Activated effector memory CD4-positive, alpha-beta T cell treated with anti-CD3 and anti-CD28 coated beads, Interleukin-2, amount 50 U/mL, for 16 hours (primary cell): ENCODE measurements at places on chromosomes 4 and X.

GRCh38 chrX:56498756-56499155, 64.7 kb upstream of the UBQLN2 start:
- DNase-seq = no peak

- no peak for DNase-seq
Measured at GRCh38 chr4:123939621-123940020, 543.0 kb downstream of the SPRY1 start.

GRCh38 chr4:171170671-171171070, 642.5 kb upstream of the GALNTL6 start:
- no peak for DNase-seq

DNA sequence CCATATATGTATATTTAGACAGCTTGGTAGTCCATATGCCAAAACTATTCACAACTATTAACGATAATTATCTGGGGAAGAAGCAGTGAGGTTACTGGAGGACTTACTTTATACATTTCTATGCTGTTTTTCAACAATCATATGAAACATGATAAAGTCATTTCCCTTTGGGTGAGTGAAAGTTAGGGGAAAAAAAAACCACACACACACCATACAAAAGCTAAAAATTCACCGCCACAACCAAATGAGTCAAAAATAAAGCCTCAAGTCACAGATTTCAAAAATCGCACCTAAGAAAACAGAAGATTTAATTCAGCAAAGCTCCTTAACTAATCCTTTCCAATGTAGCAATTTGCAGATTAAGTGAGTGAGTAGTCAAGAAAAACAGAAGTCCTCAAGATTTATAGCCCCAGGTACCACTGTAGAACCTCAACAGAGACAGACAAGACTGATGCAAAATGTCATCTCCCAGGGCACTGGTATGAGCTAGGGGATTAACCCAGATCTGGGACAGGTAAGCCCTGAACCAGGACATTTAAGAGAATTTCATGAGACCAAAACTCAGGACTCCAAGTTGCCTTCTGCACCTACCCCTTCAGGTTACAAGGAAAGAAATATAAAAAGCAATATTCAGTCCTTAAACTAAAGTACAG, 35.1 kb downstream of the SYTL4 start:
- DNase-seq = no peak

- DNase-seq = no peak
Measured at GRCh38 chr4:77785669-77786068, 33.5 kb downstream of the CNOT6L start.

DNA sequence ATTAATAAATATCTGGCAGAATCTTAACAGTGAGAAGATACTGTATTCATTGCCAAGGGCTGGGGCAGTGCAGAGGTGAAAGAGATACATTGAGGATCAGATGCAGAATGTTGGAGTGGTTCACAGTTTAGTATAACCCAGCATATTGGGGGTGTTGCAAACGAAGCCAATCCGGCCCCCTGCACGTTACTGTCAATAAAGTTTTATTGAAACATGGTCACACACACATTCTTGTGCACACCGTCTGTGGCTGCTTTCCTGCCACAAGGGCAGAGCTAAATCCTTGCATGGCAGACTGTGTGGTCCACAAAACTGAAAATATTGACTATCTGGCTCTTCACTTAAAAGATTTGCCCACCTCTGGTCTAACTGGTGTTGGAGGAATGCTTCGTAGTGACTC, 119.7 kb downstream of the SHOX start:
- no peak for DNase-seq

DNA sequence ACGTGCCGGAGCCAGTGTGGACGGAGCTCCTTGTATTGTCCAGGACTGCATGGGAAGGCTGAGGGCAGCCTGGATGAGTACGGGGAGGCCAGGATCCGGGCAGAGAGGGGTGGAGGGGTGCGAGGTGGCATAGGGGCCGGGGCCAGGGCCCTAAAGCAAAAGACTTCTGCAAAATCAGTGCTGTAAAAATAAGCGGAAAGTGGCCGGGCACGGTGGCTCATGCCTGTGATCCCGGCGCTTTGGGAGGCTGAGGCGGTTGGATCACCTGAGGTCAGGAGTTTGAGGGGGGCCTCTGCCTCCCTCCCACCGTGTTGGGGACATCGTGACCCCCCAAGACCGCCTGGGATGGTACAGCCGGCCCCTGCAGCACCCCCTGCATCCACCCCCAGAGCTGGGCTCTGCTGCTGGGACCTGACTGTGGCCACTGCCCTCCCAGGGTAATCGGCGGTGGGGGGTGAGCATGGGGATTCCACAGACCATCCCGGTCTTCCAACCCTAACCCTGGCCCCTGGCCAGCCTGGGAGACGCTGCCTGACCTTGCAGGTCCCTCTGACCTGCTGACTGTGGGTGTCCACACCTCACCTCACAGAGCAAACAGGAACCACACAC, 23.4 kb upstream of the PLCXD1 start:
- peak; percentile 50 for DNase-seq

GRCh38 chrX:44247468-44247867, 96.0 kb downstream of the EFHC2 start:
- no peak for DNase-seq

DNA sequence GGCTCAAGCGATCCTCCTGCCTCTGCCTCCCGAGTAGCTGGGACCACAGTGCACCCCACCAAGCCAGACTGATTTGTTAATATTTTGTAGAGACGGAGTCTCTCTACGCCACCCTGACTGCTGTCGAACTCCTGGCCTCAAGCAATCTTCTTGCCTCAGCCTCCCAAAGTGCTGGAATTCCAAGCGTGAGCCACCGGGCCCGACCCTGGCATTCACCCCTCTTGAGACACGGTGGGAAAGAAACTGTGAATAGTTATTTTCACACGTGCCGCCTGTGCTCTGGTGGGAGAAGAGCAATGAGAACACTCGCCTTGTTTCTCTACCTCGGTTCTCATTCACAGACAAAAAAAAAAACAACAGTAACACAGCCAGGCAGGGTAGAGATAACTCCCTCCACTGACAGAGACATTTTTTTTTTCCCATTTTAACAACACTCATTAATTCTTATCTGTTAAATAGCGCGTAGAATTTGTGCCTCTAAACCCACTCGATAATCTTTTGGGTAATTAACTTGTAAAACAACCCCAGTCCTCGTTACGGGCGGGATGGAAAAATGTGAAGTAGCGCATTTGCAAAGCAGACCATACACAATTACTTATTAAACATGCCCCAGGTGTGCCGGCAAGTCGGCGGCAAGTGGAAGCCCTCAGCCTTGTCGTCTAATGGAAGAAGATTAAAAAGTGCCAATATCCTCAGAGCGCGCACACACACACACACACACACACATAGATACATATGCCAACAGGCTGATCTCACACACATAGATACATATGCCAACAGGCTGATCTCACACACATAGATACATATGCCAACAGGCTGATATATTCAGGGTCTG, 103.3 kb downstream of the DHRSX start:
- DNase-seq = no peak

GRCh38 chrX:153830640-153831428, 490 bp upstream of the PDZD4 start:
- no peak for DNase-seq

- DNase-seq = no peak
Measured at GRCh38 chrX:98480606-98481005, 1596.9 kb downstream of the RPA4 start.

DNA sequence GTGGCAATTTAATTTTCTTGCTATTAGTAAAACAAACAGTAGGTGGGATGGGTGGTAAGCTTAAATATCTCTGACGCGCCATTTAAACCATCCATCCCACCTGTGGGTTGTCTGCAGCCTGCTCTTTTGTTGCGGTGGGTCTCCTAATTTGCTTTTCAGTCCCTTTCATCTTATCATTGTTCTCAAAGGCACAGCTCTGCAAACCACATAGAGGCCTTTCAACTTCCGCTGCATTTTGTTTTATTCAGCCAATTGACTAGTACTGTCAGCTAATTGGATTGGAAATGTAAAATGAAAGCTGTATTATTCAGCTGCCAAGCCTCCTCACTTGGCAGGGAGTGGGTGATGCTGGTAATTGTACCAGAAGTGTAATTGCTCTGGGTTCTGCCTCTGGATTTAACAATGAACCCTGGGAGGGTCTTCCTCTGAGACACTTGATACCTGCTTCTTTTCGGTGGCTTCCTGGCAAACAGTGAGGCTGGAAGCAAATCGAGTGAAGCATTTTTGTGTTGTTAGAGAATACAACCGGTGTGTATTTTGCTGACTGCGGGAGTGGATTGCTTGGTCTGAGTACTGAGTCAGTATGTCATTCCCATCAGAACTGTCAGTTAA, 165.6 kb downstream of the FRAS1 start:
- DNase-seq = no peak

GRCh38 chr4:141126769-141127168, 6.5 kb downstream of the RNF150 start:
- no peak for DNase-seq

DNA sequence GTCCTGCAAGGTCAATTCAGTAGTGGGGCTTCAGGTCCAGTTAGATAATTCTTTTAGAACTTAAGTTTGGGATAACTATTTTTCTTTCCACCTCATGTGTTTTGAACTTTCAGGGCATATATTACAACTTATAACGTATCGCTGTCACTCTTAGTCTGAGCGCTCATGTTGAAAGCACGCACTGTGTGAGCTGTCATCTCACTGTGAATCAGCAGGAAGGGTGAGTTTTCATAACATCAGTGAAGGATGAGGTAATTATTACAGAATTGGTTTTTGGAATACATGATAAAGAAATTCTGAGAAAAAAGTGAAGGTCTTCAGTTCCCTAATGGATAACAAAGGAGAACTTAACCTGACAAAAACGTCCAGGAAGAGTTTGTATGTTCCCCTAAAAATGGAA, 45.1 kb upstream of the SLC4A4 start:
- DNase-seq = no peak

DNA sequence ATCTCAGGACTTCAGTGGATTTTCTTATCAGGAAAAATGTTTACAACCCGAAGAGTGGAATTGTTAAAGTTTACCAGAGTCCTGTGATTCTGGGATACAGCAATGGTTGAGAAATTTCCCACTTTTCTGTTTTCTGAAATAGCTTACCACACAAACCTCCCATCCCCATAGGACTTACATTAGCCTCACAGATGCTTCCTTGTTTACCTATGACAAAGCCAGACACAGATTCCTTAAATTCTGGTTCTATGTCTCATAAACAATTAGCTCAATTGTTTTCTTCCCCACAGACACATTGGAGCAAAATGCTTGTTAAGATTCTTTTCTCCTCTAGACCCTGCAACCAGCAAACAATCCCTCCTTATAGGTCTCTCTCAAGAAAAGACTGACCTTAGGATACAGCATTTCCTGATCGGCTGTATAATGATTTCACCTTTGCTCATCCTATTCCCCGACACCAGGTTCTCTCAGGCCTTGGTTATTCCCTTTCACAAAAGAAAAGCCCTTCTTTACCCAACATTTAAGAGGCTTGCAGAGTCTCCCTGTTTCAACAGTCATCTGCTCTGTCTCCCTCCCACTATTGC, 886.2 kb downstream of the ARAP2 start:
- no peak for DNase-seq

GRCh38 chrX:110086916-110087484, 84.1 kb downstream of the TMEM164 start:
- DNase-seq = no peak

- DNase-seq = no peak
Measured at GRCh38 chr4:24802648-24803047, 7.3 kb downstream of the SOD3 start.

DNA sequence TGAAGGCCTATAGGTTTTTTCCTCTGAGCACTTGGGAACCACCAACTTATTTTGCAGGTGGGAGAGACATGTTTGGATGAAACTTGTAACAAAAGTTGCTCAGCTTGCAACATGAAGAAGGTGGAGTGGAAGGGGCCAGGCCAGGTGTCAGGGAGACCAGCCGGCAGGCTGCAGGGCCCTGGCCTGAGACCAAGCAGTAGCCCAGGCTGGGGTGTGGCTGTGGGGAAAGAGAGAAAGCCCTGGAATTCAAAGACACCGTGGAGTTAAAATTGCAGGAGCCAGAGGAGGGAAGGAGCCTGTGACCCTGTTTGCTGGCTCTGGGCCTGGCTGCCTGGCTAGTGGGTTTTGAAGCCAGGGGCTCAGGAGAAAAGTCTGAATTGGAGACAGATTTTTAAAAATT, 43.4 kb downstream of the EFNB1 start:
- DNase-seq = no peak

DNA sequence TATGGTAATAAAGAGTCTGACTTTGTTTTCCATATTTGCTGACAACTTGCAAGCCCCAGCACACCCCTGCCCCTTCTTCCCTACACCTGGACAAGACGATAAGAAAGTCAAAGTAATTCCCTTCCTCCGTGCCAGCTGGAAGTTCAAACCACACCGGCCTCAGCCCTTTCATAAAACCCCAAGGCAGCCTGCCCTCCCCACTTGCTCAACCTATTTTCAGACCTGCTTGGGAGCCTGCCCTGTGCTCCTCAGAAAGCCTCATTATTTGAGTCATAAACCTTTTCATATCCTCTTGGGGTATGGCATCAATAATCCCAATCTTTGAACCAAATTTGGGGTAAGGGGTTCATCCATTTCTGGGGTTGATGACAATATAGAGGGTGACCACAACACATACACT, 29.5 kb downstream of the NIPAL1 start:
- no peak for DNase-seq
